ENCODE measurements at places on chromosomes 7 and 10.

DNA sequence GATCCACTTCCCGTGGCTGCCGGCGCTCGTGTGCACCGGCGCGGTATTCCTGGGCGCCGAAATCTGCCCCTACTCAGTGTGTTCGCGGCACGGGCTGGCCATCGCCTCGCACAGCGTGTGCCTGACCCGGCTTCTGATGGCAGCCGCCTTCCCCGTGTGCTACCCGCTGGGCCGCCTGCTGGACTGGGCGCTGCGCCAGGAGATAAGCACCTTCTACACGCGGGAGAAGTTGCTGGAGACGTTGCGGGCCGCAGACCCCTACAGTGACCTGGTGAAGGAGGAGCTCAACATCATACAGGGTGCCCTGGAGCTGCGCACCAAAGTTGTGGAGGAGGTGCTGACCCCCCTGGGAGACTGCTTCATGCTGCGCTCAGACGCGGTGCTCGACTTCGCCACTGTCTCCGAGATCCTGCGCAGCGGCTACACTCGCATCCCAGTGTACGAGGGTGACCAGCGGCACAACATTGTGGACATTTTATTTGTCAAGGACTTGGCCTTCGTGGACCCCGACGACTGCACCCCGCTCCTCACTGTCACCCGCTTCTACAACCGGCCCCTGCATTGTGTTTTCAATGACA lies 1.3 kb downstream of the CNNM1 start:
- no peak for DNase-seq

GRCh38 chr7:22173685-22174573 lies 183.0 kb downstream of the RAPGEF5 start:
- DNase-seq = no peak

DNA sequence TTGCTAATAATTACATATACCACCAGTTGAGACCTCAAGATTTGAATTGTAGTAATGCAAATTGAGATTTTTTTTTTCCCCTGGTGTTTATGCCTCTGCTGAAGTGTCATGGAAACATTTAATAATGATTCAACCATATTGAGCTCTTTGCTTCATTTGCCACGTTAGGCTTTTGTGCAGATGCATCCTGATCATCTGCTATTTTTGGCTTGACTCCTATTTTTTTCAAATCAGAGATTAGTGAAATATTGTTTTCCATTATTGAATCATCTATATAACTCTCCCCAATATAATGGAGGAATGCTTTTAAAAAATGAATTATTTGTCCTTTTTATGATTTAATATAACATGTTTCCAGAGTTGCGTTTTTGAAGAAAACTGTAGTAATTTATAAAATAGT lies 115.1 kb downstream of the SRI start:
- no peak for DNase-seq

DNA sequence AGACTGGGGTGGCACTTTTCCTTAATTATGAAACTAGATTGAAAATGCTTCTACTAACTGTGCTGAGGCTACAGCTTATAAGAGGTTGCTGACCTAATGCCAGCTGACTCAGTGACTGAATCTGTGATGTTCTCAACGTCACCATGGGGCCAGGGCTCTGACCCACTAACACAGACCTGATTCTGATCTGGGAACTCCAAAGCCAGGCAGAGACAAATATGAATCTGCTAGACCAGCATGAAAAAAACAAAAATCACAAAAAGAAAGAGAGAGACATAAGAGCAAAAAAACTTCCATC lies 16.1 kb downstream of the USP6NL start:
- DNase-seq = no peak

GRCh38 chr7:20450536-20450935 lies 119.8 kb downstream of the ITGB8 start:
- no peak for DNase-seq

DNA sequence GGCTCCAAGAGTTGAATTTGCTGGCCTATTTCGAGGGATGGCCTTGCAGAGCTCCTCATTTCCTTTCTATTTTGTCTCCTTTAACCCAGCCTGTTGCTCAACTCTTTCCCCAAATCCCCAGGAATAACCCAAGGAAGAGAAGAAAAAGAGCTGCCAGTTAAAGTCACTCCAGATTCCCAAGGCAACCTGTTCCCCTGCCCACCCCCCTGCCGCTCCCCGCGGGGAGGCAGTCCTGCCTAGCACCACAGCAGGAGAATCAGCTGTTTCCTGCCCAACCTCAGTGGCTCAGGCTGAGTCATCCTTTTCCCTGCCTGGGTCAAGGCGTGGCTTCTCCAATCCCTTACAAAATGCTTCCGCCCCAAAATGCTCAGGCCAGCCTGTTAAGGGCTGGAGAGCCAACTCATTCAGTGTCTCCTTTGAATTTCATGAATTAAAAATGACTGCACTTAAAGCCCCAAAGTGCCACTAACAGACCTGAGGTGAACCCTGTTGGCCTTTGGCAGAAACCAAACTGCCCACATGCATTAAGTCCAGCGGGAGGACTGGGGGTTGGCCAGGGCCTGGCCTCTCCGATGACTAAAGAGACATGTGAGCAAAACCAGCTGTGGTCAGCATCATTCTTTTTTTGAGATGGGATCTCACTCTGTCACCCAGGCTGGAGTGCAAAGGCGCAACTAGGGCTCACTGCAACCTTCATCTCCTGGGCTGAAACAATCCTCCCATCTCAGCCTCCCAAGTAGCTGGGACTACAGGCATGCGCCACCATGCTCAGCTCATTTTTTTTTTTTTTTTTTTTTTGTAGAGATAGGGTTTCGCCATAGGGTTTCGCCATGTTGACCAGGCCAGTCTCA lies 83.2 kb upstream of the KIF5B start:
- DNase-seq = peak; percentile 85

- DNase-seq = no peak
These were observed 54.9 kb downstream of the DOCK1 start for GRCh38 chr10:126959906-126960685.

GRCh38 chr7:25263337-25263736 lies 35.1 kb upstream of the NPVF start:
- DNase-seq = no peak

GRCh38 chr7:50359258-50359994 lies 54.9 kb downstream of the IKZF1 start:
- DNase-seq = no peak

DNA sequence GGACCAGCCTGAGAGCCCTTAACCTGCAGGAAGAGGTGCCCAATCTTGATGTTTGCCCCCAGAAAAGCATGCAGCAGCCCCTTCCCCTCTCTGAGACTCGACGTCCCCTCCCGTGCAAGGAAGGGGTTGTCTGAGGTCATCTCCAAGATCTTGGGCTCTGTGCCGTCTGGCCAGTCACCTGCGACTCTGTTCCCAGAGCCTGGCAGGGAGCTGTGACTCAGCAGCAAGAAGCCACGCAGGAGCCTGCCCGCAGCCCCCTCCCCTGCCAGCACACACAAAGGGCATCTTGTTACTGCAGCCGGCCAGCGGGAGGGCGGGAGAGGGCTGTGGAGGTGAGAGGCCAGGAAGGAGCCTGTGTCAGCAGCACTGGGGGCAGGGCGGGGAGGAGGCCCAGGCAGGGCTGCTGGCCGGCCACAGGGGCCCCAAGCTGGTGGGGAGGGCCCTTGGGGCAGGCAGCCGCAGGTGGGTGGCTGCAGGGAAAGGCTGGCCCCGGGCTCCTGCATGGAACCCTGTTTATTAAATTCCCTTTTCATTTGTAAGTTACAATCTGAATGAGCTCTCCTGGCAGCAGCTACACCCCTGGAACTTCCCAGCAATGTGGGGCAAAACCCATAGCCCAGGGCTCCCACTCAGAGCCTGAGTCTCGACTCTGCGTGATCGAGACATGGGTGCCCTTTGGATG lies 103.7 kb upstream of the ZMIZ1 start:
- DNase-seq = no peak

All from non-pigmented ciliary epithelial cell (primary cell).